Activated CD8-positive, alpha-beta memory T cell treated with anti-CD3 and anti-CD28 coated beads, Interleukin-2, amount 50 U/mL, for 48 hours (primary cell): ENCODE measurements at places on chromosomes 13 and 19.

DNA sequence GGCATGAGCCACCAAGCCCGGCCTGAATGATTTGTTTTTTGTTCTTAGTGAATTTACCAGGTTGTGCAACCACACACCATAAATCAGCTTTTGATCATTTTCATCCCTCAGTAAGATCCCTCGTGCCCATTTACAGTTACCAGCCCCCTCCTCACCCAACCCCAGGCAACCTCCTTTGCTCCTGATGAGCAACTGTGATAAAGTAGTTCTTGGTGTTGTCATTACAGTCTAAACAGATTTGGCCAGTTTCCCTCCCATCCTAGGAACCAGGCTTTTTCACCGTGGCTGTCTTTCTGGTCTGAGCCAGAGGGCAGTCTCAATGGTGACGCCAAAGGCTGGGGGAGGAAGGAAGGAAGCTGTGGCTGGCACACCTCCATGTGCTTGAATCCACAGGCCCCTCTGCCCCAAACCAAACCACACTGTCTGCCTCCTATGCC lies 61.2 kb upstream of the WDFY2 start:
- no peak for DNase-seq

GRCh38 chr19:36028313-36029041 lies 4.2 kb downstream of the CLIP3 start:
- DNase-seq, result no peak

DNA sequence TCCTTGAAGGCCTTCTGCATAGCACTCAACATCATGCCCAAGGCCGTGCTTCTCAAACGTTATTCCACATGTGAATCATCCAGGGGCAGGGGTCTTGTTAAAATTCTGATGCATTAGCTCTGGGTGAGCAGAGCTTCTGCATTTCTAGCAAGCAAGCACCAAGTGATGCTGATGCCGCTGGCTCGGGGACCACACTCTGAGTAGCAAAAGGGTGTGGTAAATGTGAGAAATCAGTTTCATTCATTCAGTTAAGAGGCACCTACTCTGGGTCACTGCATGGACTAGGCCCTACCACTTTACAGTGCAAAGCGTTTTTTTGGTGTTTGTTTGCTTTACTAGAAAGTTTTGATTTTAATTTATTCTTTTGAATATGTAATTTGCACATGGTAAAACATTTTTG lies 7.2 kb downstream of the KRTDAP start:
- DNase-seq, result no peak

DNA sequence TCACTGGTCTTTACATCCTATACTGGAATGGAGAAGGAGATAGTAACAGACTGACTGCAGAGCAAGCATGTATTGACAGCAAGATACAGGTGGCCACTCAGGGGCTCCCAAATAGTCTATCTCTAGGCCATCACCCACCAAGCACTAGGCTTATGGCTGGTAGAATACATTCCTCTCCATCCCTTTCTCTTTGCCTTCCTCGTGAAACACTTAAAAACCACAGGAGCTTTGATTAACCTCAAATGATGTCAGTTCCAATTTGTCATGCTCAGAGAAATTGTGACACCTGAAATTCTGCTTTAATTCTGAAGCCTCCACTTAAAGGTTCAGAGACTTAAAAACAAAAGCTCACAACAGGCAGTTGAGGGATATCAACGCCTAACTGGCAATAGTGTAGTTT lies 17.2 kb downstream of the ENOX1 start:
- no peak for DNase-seq

GRCh38 chr13:109644956-109645355 lies 141.4 kb downstream of the IRS2 start:
- no peak for DNase-seq

DNA sequence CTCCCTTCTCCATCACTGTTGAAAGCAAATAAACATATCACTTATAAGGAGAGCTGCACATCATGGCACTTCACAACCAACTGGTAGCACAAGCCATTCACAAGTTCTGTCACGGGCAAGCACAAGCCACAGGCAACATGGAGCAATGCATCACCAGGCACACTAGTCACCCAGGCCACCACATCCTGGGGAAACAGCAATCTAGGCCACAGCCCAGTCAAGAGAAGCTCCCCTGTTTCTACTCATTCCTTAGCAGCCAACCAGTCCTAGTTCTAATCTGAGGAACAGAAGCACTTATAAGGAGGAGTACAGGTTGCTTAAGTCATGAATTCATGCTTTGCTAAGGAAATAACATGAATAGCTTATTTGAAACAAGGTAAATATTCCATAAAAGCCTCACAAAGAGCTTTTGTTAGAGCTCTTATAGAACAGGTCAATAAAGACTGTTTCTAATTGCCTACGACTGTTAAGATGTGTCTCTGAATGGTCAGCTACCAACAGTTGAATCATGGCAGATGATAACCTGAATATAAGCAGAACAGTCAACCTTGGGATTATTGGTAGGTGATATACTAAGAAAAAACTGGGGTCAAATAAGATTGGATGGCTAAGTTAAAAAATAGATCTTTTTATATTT lies 169.0 kb downstream of the TBC1D4 start:
- DNase-seq, result peak; percentile 74

DNA sequence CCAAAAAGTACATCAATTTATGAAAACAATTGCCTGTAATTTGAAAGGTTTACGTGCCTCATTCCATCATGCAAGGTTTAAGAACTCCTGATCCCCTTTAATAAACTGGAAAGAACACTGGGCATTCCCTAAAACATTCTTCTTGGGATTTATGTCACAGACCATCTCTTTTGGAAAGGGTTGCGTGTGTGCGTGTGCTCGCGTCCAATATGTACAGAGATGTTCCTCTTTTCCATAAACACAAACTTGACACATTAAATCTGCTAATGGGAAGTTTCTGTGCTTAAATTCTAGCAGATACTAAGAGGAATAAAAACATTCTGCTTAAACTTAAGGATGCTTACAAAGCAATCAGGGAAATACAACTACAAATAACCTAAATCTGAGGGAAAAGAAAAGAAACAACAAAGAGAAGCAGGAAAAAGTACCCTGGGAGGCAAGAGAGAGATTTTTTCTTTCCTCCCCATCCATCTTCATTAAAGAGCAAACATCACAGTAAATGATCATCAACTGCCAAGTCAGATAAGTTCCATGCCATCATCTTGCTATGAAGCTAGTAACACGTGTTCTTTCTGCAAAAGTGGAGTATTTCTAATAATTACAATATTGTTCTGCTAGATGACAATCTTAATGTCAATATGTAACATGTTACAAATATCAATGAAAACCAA lies 83.7 kb downstream of the STK24 start:
- no peak for DNase-seq

- no peak for DNase-seq
Measured at GRCh38 chr19:9342610-9343304, 18.8 kb downstream of the ZNF559 start.

- no peak for DNase-seq
Measured at GRCh38 chr19:6413721-6414643, 10.6 kb downstream of the KHSRP start.

DNA sequence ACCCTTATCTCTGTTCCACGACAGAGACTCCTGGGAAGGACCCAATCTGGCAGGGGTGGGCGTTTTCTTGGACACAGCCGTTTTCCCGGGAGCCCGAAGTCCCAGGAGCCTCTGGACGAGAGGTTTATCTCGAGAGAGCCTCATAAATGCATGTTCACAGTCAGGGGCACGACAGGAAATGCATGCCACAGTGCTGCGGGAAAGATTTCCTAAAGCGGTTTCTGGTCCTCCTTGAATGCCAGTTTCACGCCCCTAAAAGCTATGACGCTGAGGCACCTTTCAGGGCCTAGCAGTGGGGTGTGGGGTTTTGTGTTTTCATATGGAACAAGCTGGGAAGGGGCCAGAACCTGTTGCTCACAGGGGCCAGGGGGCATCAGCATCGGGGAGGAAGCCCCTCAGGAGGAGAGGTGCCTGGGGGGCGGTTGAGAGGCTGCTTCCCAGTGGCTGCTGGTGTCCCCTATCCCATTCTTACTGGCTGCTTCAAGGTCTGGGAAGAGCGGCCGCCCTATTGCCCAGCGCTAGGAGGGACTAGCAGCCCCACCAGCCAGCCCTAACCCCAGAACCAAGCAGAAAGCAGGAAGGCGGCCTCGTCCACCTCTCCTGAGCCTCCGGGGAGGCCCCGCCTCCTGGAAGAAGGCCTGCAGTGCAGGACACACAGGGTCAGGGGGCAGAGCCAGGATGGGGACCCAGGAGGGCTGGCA lies 157.0 kb downstream of the KDM4B start:
- DNase-seq, result no peak

- DNase-seq, result no peak
Measured at GRCh38 chr13:75995966-75996365, 359.8 kb downstream of the LMO7 start.

- DNase-seq, result no peak
Measured at GRCh38 chr13:94080527-94080926, 399.0 kb downstream of the DCT start.

- DNase-seq, result no peak
Measured at GRCh38 chr19:46745030-46745429, 827 bp upstream of the FKRP start.

DNA sequence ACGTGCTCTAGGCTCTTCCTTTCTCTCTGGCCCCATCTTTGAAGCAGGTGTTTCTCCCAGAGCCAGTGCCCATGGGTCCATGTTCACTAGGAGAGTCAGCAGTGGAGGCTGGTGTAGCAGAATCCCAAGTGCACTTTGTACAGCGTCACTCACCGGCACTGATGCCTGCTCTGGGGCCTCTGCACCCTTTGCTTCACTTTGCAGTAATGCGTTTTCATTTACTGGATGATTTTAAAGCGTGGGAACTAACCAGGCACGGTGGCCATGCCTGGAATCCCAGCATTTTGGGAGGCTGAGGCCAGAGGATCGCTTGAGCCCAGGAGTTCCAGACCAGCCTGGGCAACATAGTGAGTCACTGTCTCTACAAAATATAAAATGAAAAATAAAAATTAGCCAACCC lies 30.7 kb downstream of the SLC25A42 start:
- no peak for DNase-seq

DNA sequence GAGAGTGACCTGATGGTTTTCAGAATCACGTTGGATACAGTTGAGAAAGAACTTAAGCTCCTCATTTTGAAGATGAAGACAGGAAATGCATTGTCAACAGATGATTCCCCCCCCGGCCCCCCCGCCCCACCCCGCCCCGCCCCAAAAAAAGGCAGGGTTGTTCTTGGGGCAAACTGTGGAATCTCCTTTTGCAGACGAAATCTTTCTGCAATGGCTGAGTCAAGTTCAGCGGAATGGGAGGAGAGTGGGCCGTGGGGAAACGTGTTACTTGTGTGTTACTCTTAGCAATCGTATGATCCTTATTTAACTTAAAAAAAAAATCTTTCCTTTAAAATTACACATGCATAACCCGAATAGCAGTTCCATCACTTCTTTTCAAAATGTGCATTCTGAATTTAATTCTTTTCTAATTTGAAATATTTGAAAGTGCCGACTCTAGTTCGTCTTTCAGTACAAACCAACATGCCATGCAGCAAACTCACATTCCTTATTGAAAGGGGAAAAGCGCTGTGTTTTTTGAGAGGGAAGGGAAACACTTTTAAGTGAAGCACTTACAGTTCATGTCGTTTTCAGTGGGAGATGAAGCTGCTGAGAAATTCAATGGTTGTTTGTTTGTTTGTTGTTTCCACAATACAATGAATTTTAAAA lies 348.5 kb upstream of the ARGLU1 start:
- no peak for DNase-seq

DNA sequence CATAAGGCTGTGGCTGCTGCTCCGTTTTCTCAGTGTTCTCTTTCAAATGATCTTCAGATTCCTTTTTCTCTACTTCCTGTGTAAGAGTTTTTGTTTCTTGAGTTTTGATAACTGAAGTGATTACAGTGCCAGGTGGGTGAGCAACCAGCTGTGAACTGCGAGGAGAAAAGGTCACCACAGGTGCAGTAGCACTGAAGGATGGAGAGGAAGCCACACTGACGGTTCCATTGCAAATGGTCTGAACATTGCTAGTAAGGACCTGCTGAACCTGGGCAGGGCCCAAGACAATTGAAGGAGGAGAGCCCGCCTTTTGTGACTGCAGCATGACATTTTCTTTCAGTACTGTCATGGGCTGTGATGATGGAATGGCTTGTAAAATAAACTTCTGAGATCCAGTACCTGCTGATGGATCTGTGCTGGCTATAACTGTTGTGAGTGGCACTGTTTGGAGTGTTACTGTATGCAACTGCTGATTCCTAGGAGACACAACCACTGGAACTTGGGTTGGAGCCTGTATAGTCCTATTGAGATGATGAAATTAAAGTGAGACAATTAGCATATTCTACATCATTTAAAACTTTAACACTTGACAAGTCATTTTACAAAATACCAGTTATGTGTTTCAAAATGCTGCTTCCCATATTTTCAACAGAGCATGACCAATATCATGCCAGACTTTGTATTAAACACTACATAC lies 85.5 kb downstream of the ELF1 start:
- no peak for DNase-seq

DNA sequence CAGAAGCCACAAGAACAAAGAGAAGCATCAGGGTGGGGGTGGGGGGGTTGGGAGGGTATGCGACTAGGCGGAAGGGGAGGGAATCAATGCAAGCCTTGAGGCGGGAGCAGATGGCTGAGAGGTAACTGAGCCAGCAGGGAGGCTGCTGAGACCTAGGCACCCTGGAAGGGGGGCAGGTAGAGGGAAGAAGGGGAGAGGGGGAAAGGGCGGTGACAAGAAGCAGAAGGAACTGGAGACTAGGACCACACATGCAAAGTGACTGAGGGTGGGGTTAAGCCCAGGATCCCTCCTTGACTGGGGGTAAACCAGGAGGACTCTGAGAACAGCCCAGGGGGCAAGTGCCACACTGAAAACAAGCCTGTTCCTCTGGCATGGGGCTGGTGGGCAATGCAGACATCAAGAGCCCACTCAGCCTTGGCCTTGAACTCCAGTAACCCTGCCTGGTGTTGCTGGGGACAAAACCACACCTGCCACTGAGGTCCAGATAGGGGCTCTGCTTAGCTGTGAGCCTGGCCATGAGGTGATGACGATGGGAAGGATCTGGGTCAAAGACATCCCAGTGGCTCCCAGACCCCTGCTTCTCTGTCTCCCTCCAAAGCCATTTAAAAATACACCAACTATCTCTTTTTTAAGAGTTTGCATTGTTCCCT lies 20.3 kb downstream of the OPA3 start:
- no peak for DNase-seq

DNA sequence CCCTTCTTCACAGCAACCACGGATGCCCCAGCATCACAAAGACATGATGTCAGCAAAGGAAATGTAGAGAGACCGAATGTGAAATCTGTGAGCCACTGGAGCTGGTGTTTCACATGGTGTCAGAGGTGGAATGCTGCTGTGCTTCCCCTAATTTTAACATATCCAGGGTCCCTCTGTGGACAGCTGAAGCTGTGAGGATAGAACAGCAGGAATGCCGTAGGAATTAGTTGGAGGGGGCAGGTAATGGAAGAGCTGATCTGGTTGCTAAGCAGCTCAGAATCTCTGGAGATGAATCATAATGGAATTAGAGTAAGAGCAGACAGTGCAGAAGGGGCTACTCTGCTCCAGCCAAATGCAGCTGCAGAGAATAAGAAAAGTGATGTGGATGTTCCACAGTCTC lies 68.9 kb upstream of the ZNF835 start:
- no peak for DNase-seq

GRCh38 chr13:53010374-53011105 lies 18.1 kb upstream of the OLFM4 start:
- DNase-seq, result no peak
